ENCODE measurements at places on chromosomes 2 and 18.

GRCh38 chr2:453132-453531 lies 165.2 kb upstream of the ALKAL2 start:
- DNase-seq = no peak

GRCh38 chr18:54883816-54884604 lies 55.7 kb downstream of the RAB27B start:
- DNase-seq = no peak

DNA sequence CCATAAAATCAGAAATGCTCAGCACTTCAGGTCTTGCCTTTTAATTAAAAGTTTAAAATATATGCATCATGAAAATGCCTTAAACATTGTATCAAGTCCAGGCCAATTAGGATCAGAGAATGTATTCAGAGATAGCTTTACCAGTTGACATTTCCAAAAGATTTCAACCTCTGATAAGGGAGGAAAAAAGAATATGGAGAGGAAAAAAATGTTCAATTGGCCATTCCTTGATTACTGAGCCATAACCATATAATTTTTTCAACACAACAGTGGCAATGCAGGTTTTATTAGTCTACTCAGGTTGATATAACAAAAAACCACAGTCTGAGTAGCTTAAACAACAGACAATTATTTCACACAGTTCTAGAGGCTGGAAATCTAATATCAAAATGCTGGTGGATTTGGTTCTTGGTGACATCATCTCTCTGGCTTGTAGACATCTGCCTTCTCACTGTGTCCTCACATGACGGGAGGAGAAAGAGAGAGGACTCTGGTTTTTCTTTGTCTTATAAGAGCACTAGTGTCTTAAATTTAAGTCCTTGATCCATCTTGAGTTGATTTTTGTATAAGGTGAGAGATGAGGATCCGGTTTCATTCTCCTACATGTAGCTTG lies 111.9 kb downstream of the IRS1 start:
- no peak for DNase-seq

- DNase-seq = no peak
Observed at GRCh38 chr2:170396799-170397459, 219.0 kb downstream of the MYO3B start.

- DNase-seq = no peak
Observed at GRCh38 chr2:9815076-9815475, 28.2 kb upstream of the TAF1B start.

- no peak for DNase-seq
Observed at GRCh38 chr2:127358044-127358443, 29.7 kb downstream of the MAP3K2 start.

DNA sequence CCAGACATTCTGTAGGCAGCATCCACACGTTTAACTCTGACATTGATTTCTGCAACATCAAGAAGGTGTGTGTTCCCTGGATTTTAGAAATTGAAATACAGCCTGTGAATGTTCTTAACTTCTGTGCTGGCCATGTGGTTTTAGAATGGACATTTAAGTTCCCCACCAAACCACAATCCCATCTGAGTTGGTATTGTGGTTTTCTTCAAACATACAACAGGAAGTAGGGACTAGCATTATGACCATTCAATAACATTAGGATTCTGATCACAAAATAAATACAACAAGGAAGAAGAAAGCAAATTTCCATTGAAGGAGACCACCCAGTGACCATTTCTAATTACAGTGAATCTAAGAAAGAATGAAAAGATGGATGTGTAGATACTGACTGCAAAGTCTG lies 51.2 kb downstream of the MAP3K20 start:
- DNase-seq = no peak

GRCh38 chr2:115161081-115161770 lies 718.8 kb downstream of the DPP10 start:
- no peak for DNase-seq

GRCh38 chr2:189096769-189097447 lies 82.7 kb downstream of the COL5A2 start:
- DNase-seq = no peak

- peak; percentile 41 for DNase-seq
Observed at GRCh38 chr2:234446404-234447076, 50.3 kb downstream of the ARL4C start.

GRCh38 chr2:47657886-47658489 lies 125.0 kb upstream of the MSH6 start:
- DNase-seq = no peak

- DNase-seq = peak; percentile 9
Observed at GRCh38 chr2:68282811-68283418, 30.6 kb upstream of the PPP3R1 start.

DNA sequence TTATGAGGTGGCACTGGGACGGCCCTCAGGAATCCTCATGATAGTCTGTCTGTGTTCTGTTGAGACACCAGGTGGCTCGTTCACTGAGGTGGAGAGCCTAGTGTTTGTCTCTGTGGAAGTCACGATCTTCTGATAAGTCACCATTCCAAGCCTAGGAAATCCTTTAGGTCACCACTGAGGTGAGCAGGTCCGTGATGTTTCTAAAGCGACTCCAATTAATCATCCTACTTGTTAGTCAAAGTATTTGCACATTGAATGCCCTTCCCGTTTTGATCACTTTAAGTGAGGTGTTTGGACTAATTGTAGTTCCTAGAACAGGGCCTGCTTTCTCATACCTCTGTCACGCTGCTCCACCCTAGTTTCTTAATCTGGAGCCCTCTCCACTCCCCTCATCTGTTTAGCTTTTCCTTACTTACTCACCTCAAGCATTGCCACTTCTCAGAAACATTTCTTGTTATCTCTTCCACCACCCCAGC lies 28.0 kb upstream of the DSG3 start:
- no peak for DNase-seq

- DNase-seq = no peak
Observed at GRCh38 chr2:162317861-162318327, 590 bp downstream of the IFIH1 start.

- DNase-seq = no peak
Observed at GRCh38 chr2:170820757-170821530, 4.3 kb downstream of the GAD1 start.

DNA sequence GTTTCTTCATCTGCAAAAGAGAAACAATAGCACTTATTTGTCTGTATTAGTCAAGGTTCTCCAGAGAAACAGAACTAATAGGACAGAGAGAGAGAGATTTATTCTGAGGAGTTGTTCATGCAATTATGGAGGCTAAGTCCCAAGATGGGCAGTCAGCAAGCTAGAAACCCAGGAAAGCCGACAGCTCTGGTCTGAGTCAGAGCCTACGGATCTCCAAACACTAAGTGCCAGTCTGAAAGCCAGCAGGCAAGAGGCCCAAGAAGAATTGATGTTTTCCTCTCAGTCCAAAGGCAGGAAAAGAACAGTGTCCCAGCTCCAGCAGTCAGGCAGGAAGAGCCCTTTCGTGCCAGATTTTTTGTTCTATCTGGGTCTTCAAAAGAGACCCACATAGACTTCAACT lies 36.5 kb upstream of the SLC66A3 start:
- no peak for DNase-seq

DNA sequence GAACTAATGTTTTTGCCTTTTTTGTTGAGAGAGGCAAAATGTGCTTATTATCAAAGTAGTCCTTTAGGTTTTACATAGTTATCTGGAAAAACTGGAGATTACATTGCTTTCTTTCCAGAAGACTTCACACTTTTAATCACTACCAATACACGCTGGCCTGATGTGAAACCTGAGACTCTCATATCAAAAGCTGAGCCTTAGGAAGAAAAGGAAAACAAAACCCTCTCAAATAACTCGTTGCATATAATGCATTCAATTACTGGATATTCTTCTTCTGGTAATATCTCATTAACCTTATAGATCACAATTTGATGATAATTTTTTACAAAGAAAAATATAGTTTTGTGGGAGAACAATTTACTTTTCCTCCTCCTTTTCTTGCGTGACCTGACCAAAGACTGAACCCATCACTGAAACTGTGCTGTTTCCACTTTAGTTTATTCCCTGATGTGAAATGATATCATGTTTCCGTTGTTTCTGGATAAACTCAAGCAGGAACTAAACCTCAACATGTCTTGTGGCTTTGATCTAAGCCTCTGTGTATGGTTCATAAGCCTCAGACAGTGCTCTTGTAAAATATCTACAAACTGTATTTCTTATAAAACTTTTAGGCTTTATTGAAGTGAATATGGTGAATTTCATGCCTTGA lies 332.4 kb downstream of the GULP1 start:
- no peak for DNase-seq

GRCh38 chr2:167875529-167875928 lies 371.9 kb downstream of the STK39 start:
- DNase-seq = no peak
